RPMI7951 (cell line): ENCODE measurements at places on chromosomes 13 and 19. TPM values are rescaled to one million over a fixed set of nuclear protein-coding genes. Genes with fewer than 3 reads are reported as not detected.

The ATP8A2 gene
- 1.3 TPM in 2 replicates for total RNA-seq

The ZNF699 gene
- 10.1 and 11.7 TPM in 2 replicates for total RNA-seq

The KLF2 gene
- total RNA-seq = 2.8 and 3.0 TPM in 2 replicates

The LILRA5 gene
- not detected in 2 replicates for total RNA-seq

The COQ8B gene
- 18.9 and 23.6 TPM in 2 replicates for total RNA-seq

The TEX26 gene
- not detected in 2 replicates for total RNA-seq

The ATP4A gene
- 0.12 TPM in 1 of 2 replicates, not detected in the other for total RNA-seq

The KASH5 gene
- total RNA-seq = not detected in 2 replicates

The LPAR6 gene
- total RNA-seq = 10.4 and 11.4 TPM in 2 replicates

The RFPL4AL1 gene
- 0.20 TPM in 1 of 2 replicates, not detected in the other for total RNA-seq
